CD8-positive, alpha-beta memory T cell (primary cell): ENCODE measurements at places on chromosomes 4 and X. TPM values are rescaled to one million over a fixed set of nuclear protein-coding genes. Genes with fewer than 3 reads are reported as not detected.

- DNase-seq, result no peak
- no peak overlapping the region for H3K4me3 ChIP-seq
- H3K27me3 ChIP-seq, result no peaks in the 10 kb centered on the region
- H3K36me3 ChIP-seq, result no peaks in the 10 kb centered on the region
- no peak overlapping the region for H3K27ac ChIP-seq
- H3K4me1 ChIP-seq, result no peaks in the 10 kb centered on the region
Observed at GRCh38 chr4:72846280-72847111, 223.0 kb downstream of the COX18 start.

DNA sequence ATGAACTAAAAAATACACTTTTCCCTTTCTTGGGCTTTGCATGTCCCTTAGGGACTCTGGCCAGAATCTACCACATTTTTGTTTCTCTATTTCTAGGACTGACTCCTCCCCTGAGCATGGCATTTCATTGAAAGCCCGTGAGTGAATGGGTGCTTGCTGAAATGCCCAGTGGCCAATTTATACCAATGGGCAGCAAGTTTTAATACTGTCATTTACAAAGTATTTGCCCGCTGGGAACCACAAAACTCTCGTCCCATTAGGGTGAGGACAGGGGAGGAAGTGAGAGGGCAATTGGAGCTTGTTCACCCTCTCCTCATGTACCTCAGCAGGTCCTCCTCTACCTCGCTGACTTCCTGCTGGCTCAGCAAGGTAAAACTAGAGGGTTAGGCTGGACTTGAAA is 1.1 kb downstream of the SRPX2 start:
- no peaks in the 10 kb centered on the region for H3K27me3 ChIP-seq
- no peak overlapping the region for H3K4me3 ChIP-seq
- DNase-seq, result no peak
- H3K4me1 ChIP-seq, result no peaks in the 10 kb centered on the region
- no peaks in the 10 kb centered on the region for H3K36me3 ChIP-seq
- no peak overlapping the region for H3K27ac ChIP-seq

GRCh38 chr4:6201580-6202091 is 1.3 kb upstream of the JAKMIP1 start:
- H3K4me3 ChIP-seq, result no peak overlapping the region
- no peak overlapping the region for H3K27ac ChIP-seq
- H3K36me3 ChIP-seq, result no peaks in the 10 kb centered on the region
- no peaks in the 10 kb centered on the region for H3K27me3 ChIP-seq
- H3K4me1 ChIP-seq, result peaks cover 28% of the 10 kb centered on the region
- peak; percentile 61 for DNase-seq

- no peaks in the 10 kb centered on the region for H3K27me3 ChIP-seq
- DNase-seq, result no peak
- H3K4me1 ChIP-seq, result no peaks in the 10 kb centered on the region
- no peaks in the 10 kb centered on the region for H3K36me3 ChIP-seq
Observed at GRCh38 chrX:84335121-84335520, 147.1 kb upstream of the RPS6KA6 start.

- H3K27ac ChIP-seq, result no peak overlapping the region
- no peaks in the 10 kb centered on the region for H3K27me3 ChIP-seq
- no peaks in the 10 kb centered on the region for H3K4me1 ChIP-seq
- no peak for DNase-seq
- H3K36me3 ChIP-seq, result peaks cover 3% of the 10 kb centered on the region
Observed at GRCh38 chr4:78827191-78827590, 51.0 kb downstream of the BMP2K start.

- H3K4me3 ChIP-seq, result no peak overlapping the region
- DNase-seq, result no peak
- H3K4me1 ChIP-seq, result no peaks in the 10 kb centered on the region
- H3K27ac ChIP-seq, result no peak overlapping the region
- H3K36me3 ChIP-seq, result no peaks in the 10 kb centered on the region
Observed at GRCh38 chrX:10833299-10834169, 213.1 kb upstream of the MID1 start.

DNA sequence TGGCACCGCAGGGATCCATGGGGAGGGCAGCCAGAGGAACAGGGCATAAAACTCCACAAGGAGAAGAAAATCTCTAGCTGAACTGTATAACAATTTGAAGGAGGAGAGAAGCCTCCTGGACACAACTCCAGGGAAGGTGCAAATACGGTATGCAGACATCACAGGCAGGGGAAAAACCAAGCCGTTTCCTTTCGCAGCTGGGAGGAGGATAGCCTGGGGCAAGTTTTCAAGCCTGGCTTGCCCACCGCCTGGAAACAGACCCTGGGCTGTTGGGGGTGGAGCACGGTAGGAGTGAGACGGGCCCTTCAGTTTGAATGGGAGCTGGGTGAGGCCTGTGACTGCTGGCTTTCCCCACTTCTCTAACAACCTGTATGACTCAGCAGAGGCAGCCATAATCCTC is 43.4 kb upstream of the TAF9B start:
- no peaks in the 10 kb centered on the region for H3K36me3 ChIP-seq
- DNase-seq, result no peak
- H3K4me3 ChIP-seq, result no peak overlapping the region

DNA sequence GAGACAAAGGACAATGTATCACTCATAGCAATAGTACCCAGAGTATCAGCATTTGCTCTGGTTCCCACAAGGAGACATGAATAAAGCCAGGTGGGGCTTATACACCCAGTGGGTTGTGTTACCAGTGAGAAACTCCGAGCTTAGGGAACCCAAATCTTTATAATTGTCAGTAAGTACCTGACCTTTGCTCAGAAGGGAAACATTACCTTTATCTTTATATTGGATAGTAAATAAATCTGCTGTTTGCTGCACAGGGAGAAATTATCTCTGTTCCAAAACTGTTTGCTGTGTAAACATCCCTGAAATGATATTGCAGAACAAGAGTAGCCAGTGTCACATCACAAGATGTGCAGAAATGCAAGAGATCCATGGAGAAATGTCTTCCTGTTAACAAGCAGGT is 12.1 kb upstream of the SLAIN2 start:
- H3K36me3 ChIP-seq, result no peaks in the 10 kb centered on the region
- H3K27me3 ChIP-seq, result no peaks in the 10 kb centered on the region
- H3K4me3 ChIP-seq, result no peak overlapping the region
- no peak for DNase-seq
- H3K4me1 ChIP-seq, result no peaks in the 10 kb centered on the region

GRCh38 chr4:174107746-174108354 is 175.6 kb downstream of the FBXO8 start:
- no peaks in the 10 kb centered on the region for H3K27me3 ChIP-seq
- no peaks in the 10 kb centered on the region for H3K36me3 ChIP-seq
- H3K27ac ChIP-seq, result no peak overlapping the region
- no peak for DNase-seq

DNA sequence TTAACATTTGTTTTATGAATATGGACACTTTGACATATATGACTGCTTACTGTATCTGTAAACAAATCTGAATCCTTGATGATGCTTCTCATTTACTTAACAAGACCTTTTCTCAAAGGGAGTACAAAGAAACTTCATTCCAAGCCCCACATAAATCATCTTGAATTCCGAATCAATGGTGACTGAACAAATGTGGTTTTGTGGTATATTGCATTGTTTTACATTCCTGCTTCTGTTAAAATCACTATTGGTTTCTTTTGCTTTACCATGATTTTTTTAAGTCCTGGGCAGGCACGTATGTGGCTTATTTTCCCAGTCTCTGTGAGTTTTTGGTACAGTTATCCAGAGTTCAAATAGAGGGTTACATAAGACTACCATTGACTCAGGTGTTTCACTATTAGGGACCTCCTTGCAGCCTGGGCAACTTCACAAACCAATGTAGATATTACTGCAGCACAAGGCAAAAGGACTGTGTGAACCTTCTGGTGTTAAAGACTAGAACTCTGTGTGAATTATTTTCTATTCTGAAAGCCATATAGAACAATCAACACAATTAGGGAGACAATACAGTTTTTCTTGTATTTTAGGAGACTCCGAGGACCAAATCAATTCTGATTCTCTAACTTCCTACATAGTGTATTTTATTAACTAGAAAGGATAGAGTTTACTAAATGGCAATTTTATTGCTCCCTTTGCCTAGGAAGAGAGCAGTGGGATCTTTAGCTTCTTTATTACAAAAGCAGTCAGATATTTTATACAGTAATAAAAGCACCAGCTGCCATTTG is 196.4 kb downstream of the GALNTL6 start:
- no peak overlapping the region for H3K27ac ChIP-seq
- DNase-seq, result no peak

GRCh38 chr4:139584784-139585183 is 28.8 kb upstream of the SETD7 start:
- no peak overlapping the region for H3K4me3 ChIP-seq
- no peak for DNase-seq
- H3K27ac ChIP-seq, result no peak overlapping the region
- H3K36me3 ChIP-seq, result no peaks in the 10 kb centered on the region
- H3K4me1 ChIP-seq, result no peaks in the 10 kb centered on the region
- H3K27me3 ChIP-seq, result peaks cover 5% of the 10 kb centered on the region

- H3K4me1 ChIP-seq, result no peaks in the 10 kb centered on the region
- no peaks in the 10 kb centered on the region for H3K36me3 ChIP-seq
- H3K27me3 ChIP-seq, result no peaks in the 10 kb centered on the region
- no peak overlapping the region for H3K27ac ChIP-seq
- no peak for DNase-seq
Observed at GRCh38 chrX:7638078-7638710, 204.8 kb upstream of the VCX start.

- no peak for DNase-seq
- no peaks in the 10 kb centered on the region for H3K27me3 ChIP-seq
- peaks cover 15% of the 10 kb centered on the region for H3K4me1 ChIP-seq
- H3K4me3 ChIP-seq, result no peak overlapping the region
- H3K27ac ChIP-seq, result no peak overlapping the region
Observed at GRCh38 chrX:77918568-77918967, 8.1 kb downstream of the ATP7A start.

GRCh38 chr4:38805530-38806145 is 1.0 kb upstream of the TLR1 start:
- peak overlapping the region; percentile 31 for H3K4me3 ChIP-seq
- peaks cover 8% of the 10 kb centered on the region for H3K4me1 ChIP-seq
- peaks cover 2% of the 10 kb centered on the region for H3K36me3 ChIP-seq
- H3K27ac ChIP-seq, result no peak overlapping the region

TMEM31 gene
- not detected for total RNA-seq

IL1RAPL2 gene
- total RNA-seq, result not detected

SPATA18 gene
- 0.35 TPM for total RNA-seq

PABPC1L2B gene
- not detected for total RNA-seq

SHOX gene
- not detected for total RNA-seq

USP26 gene
- not detected for total RNA-seq

SYP gene
- 1.9 TPM for total RNA-seq

TRAM1L1 gene
- total RNA-seq, result not detected

PCSK1N gene
- total RNA-seq, result 3.2 TPM
